ENCODE measurements at places on chromosomes 12 and 14. TPM values are rescaled to one million over a fixed set of nuclear protein-coding genes. Genes with fewer than 3 reads are reported as not detected.

The PTPRB gene
- total RNA-seq = 22.0 TPM

The EPYC gene
- total RNA-seq = not detected

The KLRC4 gene
- total RNA-seq = not detected

The CNTN1 gene
- 0.19 TPM for total RNA-seq

The TC2N gene
- total RNA-seq = 3.9 TPM

The ZDHHC22 gene
- not detected for total RNA-seq

The ASIC1 gene
- 0.24 TPM for total RNA-seq

The ADSS1 gene
- total RNA-seq = 158 TPM

The MUCL1 gene
- total RNA-seq = not detected

The BIN2 gene
- total RNA-seq = 2.1 TPM

The ANKS1B gene
- 2.4 TPM for total RNA-seq

The TSPAN11 gene
- total RNA-seq = 4.1 TPM

The SPX gene
- total RNA-seq = 8.3 TPM

The REC8 gene
- total RNA-seq = 3.8 TPM

The TNFAIP2 gene
- total RNA-seq = 32.2 TPM

The GPRC5D gene
- not detected for total RNA-seq

The MRPL51 gene
- total RNA-seq = 104 TPM

The PPFIBP1 gene
- total RNA-seq = 65.2 TPM

The RFLNA gene
- 0.59 TPM for total RNA-seq

The VWF gene
- 331 TPM for total RNA-seq

The PCNX1 gene
- total RNA-seq = 39.2 TPM

The KCNA1 gene
- total RNA-seq = not detected

The KLHDC1 gene
- 9.4 TPM for total RNA-seq

The PRR13 gene
- total RNA-seq = 60.6 TPM

The ERBB3 gene
- total RNA-seq = 3.2 TPM

The SMCO2 gene
- total RNA-seq = not detected

The RAB15 gene
- total RNA-seq = 69.0 TPM

The LPAR5 gene
- total RNA-seq = 1.6 TPM

The NPFF gene
- total RNA-seq = not detected
